ENCODE measurements at places on chromosomes 5 and 9.
A peak's percentile ranks its signal among the peaks of the same experiment; 100 is the strongest.

DNA sequence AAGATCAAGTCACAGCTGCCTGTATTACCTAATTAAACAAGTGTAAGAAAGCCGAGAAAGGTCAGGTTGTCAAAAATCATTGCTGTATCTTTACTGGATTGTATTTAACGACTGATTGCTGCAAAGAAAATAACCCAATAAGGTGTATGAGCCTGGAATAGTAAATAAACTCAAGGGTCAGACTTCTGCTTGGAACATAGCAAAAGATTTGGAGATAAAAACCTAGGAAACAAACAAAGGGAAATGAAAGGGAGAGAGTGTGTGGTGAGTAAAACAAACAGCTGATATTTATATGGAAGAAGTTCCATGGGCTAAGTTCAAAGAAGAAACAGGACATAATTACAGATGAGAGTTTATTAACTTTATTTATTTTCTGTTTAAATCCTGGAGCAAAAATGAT lies 354.0 kb downstream of the TLR4 start:
- no peak for DNase-seq

GRCh38 chr5:97501286-97501964 lies 318.4 kb upstream of the RIOK2 start:
- DNase-seq = peak; percentile 58

DNA sequence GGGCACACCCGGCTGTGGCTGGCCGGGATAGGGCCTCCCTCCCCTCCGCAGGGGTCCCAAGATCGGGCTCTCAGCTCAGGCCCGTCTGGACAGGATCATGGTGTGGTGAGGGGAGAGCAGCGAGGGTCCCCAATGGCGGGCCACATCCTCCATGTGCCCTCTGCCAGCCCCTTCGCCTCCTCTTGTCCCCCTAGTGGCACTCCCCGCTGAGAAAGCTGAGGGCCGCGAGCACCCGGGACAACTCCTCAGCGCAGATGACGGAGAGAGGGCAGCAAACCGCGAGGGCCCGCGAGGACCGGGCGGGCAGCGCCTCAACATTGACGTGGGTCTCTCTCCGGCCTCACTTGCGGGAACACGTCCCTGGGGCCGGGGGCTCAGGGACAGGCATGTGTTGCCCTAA lies 24.6 kb downstream of the NKD2 start:
- DNase-seq = no peak

GRCh38 chr5:112123086-112123485 lies 296.0 kb downstream of the EPB41L4A start:
- no peak for DNase-seq

- DNase-seq = peak; percentile 93
These were observed 1.9 kb downstream of the SPTAN1 start for GRCh38 chr9:128554155-128554862.

- no peak for DNase-seq
These were observed 1.6 kb downstream of the SOWAHA start for GRCh38 chr5:132814503-132815294.

DNA sequence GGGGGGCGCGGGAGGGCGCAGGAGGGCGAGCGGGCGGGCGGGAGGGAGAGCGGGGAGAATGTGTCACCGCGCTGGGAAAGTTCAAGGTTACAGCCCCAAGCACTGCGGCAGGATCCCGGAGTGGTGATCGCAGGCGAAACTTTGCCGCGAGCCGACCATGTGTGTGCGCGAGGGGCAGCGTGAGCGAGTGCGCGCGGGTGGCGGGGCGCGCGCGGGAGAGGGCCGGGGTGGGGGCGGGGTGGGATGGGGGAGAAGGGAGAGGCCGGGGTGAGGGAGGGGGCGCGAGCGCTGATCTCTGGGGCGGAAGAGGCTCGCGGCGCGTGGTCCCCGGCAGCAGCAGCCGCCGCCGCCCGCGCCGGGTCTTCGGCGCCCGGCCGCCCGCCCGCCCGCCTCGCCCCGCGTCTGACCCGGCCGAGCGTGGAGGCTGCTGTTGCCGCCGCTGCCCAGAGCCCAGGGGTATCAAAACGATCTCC lies at the start of gene NFIB:
NFIB (minus strand) TSS at position 191 of the 473 bp plus-strand sequence. CDS start 630 bp downstream, outside the sequence.
- peak; percentile 70 for DNase-seq

DNA sequence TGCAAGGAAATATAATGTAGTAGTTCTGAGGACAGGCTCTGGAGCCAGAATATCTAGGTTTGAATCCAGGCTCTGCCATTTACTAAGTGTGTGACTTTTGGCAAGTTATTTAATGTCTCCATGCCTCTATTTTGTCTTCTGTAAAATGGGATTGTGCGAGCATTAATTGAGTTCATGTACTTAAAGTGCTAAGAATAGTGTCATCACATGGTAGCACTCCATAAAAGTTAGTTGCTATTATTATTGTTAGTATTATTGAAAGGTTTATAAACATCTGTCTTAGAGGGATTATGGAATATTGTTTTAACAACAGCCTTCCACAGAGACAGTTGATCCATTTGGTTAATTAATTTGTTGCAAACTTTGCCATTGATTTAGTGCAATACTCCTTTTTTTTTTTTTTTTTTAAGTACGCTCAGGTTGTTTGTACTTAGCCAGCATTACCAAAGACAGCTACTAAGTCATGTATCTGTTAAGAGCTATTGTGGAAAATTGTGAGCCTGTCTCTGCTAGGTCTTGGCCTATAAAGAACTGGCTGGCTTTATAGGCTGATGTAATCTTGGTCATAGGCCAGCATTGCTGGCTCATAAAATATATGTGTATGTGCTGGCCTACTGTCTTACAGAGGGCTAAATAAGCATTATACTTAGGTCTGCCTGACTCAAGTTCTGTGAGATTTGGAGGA lies 174.7 kb downstream of the WDR70 start:
- DNase-seq = peak; percentile 80

DNA sequence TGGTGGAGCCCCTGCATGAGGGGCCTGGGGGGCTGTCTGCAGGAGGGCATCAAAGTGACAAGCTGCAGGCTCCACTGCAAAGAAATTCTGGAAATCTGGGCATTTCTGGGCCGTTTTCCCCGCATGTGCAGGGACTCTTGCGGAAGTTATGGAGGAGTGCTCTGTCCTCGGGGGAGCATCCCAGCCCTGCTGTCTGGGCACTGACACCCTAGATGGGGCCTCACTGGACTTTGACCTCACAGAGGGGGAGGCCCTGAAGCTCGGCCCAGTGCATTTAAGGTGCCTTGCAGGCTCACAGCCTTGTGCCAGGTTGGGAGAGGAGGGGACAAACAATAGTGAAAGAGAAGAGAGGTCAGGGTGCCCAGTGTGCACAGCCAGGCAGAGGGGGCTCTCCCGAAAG lies 35.4 kb downstream of the LHX3 start:
- no peak for DNase-seq

GRCh38 chr5:71456362-71456743 lies 902 bp downstream of the BDP1 start:
- no peak for DNase-seq

DNA sequence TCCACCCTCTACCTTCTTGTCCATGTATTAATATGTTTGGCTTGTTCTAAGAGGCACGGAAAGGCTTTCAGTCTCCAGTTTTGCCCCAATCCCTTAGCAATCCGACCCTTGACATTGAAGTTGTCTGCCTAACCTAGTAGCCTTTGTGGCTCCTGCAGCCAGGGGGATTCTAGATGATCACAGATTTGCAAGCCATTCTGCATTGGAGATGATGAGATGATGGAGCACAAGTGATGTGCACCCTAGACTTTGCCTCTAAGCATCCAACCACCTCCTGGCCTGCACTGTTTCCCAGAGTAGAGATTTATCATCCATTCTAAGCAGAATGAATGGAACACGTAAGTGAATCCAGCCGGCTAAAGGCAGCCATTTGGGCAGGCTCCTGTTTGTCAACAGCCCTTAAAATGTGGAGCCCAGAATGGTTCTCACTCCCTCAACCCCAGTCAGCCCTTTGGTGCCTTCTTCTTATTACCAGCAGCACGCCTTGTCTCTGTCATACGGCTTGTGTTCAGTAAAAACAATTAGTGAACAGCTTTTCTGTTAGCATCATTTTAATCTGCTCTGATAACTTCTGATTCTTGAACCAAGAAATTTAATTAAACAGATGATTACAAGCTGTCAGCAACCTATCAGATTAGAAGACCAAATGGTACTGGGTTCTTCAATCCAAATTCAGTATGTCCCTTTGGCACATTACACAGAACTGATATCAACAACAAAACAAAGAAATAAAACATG lies 5.7 kb upstream of the TRAF1 start:
- DNase-seq = no peak

DNA sequence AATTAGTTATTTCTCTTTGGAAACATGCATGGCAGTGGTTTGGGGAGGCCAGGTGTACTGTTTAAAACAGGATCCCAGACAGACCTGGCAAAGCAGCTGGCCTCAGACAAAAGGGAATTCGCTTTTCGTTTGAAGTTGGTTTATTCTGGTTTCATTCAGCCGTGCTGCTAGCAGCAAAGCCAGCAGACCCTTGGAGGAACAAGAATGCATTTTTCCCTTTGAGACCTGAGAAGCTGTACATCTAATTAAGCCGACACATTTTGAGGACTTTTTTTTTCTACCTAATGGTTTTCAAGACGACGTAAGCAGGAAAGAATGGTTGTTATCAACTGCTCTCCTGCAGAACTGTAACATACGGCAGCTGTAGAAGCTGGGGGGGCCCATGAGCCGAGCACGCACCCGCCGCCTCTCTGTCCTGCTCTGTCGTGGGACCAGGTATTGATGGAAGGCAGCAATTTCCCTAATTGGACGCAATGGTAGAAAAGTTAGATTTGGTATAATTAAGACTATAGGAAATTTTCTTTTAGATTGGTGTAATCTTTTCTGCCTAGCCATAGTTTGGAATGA lies 13.6 kb downstream of the PLEKHG4B start:
- no peak for DNase-seq

GRCh38 chr5:105917189-105917588 lies 1753.5 kb downstream of the EFNA5 start:
- no peak for DNase-seq

GRCh38 chr5:68245319-68245718 lies 29.8 kb downstream of the PIK3R1 start:
- peak; percentile 77 for DNase-seq

- no peak for DNase-seq
These were observed 24.4 kb upstream of the RGMB start for GRCh38 chr5:98749046-98749445.

DNA sequence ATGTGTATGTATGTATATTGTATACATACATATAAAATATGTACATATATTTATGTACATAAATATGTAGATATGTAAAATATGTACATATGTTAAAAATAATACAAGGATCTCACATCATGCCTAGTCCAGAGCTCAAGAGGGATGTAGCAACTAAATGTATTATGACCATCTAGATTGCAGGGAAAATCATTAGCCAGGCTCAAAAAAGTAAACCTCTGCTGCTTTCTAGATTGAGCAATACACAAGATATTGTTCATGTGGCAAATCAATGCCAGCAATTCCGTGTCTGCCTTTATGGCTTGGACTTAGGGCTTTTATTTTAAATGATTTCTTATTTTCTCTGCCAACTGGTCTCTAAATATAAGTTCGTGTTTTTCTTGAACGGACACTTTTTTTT lies 65.2 kb downstream of the RAI14 start:
- peak; percentile 56 for DNase-seq

- DNase-seq = peak; percentile 87
These were observed 267.3 kb downstream of the MLLT3 start for GRCh38 chr9:20355022-20355421.

GRCh38 chr5:136159457-136159856 lies 26.8 kb downstream of the SMAD5 start:
- peak; percentile 45 for DNase-seq

DNA sequence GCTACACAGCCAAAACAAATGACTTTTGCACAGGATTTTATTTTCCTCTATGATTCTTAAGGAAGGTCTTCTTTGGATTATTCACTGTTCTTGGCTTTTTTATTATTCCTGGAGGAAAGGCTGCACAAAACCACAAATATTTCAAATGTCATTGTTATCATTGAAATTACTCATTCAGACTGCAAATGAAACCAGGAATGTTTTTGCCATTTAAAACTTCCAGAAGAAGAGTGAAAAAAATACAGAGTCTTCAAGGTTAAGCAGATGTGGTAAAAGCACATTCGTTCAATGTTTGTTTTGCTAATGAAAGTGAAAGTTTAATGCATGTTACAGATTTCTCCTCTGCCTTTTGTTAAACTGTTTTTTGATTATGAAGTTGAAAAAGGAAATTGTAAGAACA lies 238.2 kb downstream of the TLE4 start:
- DNase-seq = peak; percentile 78

- DNase-seq = no peak
These were observed 15.7 kb downstream of the LPCAT1 start for GRCh38 chr5:1507961-1508658.

GRCh38 chr9:3473405-3473804 lies 52.4 kb downstream of the RFX3 start:
- no peak for DNase-seq

- no peak for DNase-seq
These were observed 282.7 kb downstream of the ENC1 start for GRCh38 chr5:74357827-74358226.

GRCh38 chr5:151130235-151130921 lies 27.2 kb downstream of the ANXA6 start:
- DNase-seq = no peak

DNA sequence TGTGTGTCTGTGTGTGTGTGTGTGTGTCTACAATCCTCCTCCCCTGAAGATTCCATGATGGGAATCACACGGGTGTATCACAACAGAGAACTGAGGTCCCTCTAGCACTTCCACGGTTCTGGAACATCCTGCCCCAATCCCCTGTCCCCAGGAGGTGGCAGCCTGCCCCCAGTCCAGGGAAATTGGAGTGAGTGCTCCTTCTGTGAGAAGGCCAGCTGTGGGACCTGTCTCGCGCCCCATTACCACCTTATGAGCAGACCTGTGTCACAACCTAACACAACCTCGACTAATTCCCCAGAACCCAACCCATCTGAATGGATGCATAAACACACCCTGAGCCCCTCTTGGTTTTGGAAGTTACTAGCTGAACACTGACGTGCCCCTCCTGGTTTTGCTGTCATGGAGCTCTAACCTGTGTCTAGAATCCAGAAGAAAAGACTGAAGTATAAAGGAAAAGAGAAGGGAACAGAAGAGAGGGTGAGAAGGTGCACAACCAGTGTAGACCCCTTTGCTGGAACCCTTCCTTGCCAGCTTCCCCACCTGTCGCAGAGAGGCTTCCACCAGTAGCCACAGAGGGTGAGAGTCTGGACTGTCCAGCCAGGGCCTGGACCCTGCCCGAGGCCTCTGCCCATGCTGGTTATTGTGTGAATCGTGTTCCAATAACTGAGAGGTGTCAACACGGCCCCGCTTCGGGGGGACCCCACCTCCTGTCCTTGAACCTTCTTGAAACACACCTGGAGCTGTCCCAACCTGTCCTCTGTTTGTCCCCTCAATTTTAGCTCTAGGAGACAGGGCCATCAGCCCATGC lies 3.4 kb downstream of the BTNL9 start:
- no peak for DNase-seq

- no peak for DNase-seq
These were observed 29.3 kb downstream of the PTPA start for GRCh38 chr9:129140397-129141065.

DNA sequence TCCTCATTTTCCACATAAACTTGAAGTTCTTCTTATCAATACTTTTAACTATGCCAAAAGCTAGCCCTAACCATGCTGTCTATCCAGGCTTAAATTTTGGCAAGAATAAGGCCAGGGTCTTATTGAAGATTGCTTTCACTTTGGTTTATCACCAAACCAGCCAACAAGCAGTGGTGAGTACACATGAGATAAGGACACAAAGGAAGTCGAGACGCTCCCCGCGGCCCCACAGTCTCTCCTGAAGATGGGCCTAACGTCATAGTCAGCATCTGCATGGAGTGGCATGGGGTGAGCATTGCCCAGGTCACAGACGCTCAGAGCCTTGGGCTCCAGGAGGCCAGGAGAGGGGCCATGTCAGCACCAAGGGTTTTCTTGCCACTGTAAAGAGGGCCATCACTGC lies 80.3 kb downstream of the ATPSCKMT start:
- no peak for DNase-seq
